LHCN-M2 (cell line): ENCODE measurements at places on chromosomes 12 and 14. TPM values are rescaled to one million over a fixed set of nuclear protein-coding genes. Genes with fewer than 3 reads are reported as not detected.

TMEM179 gene
- total RNA-seq, result not detected in 2 replicates

KRT79 gene
- total RNA-seq, result not detected in 2 replicates

AMIGO2 gene
- 16.7 and 23.0 TPM in 2 replicates for total RNA-seq

AQP6 gene
- not detected in 2 replicates for total RNA-seq

CLEC6A gene
- total RNA-seq, result not detected in 2 replicates

CEP170B gene
- 30.3 and 32.7 TPM in 2 replicates for total RNA-seq

CLBA1 gene
- total RNA-seq, result 9.4 and 10.8 TPM in 2 replicates

IL31 gene
- total RNA-seq, result not detected in 2 replicates

TRIP11 gene
- total RNA-seq, result 23.0 and 35.2 TPM in 2 replicates

C3AR1 gene
- 1.5 and 2.1 TPM in 2 replicates for total RNA-seq

CSAD gene
- 5.2 and 6.1 TPM in 2 replicates for total RNA-seq

SRSF9 gene
- 170 and 172 TPM in 2 replicates for total RNA-seq

HPD gene
- total RNA-seq, result 0.26 and 0.75 TPM in 2 replicates

FOXN4 gene
- not detected in 2 replicates for total RNA-seq

KRT7 gene
- 0.40 and 2.2 TPM in 2 replicates for total RNA-seq

SOAT2 gene
- not detected in 2 replicates for total RNA-seq

OTUB2 gene
- total RNA-seq, result 0.45 and 0.69 TPM in 2 replicates

CD163 gene
- total RNA-seq, result 0.11 TPM in 1 of 2 replicates, not detected in the other

SELPLG gene
- total RNA-seq, result 1.5 and 2.1 TPM in 2 replicates

KRT6C gene
- total RNA-seq, result not detected in 2 replicates

PTGER2 gene
- 35.8 and 37.8 TPM in 2 replicates for total RNA-seq

RDH16 gene
- not detected in 2 replicates for total RNA-seq

GPR84 gene
- not detected in 2 replicates for total RNA-seq

SEL1L gene
- 39.8 and 43.1 TPM in 2 replicates for total RNA-seq

MYO1H gene
- not detected in 2 replicates for total RNA-seq

PRPH gene
- total RNA-seq, result 0.11 and 0.26 TPM in 2 replicates

ACOT6 gene
- not detected in 2 replicates for total RNA-seq

CHGA gene
- not detected in 2 replicates for total RNA-seq

ENDOU gene
- 0.51 and 0.63 TPM in 2 replicates for total RNA-seq

LRRK2 gene
- total RNA-seq, result 1.4 TPM in 2 replicates

CCDC60 gene
- not detected in 2 replicates for total RNA-seq

PRKAB1 gene
- 15.6 and 19.1 TPM in 2 replicates for total RNA-seq

INSM2 gene
- total RNA-seq, result 0.06 TPM in 1 of 2 replicates, not detected in the other

LTBP2 gene
- total RNA-seq, result 151 and 211 TPM in 2 replicates

TMEM132C gene
- total RNA-seq, result not detected in 2 replicates

NEUROD4 gene
- total RNA-seq, result not detected in 2 replicates

ZFYVE21 gene
- 36.2 and 46.3 TPM in 2 replicates for total RNA-seq

FBRSL1 gene
- 6.1 and 12.0 TPM in 2 replicates for total RNA-seq

RDH12 gene
- total RNA-seq, result not detected in 2 replicates

IFNG gene
- total RNA-seq, result not detected in 2 replicates

OGFOD2 gene
- total RNA-seq, result 14.8 and 21.4 TPM in 2 replicates

TMTC3 gene
- 40.7 and 41.8 TPM in 2 replicates for total RNA-seq

ESR2 gene
- total RNA-seq, result 0.57 and 0.83 TPM in 2 replicates

PPM1H gene
- 0.90 and 1.6 TPM in 2 replicates for total RNA-seq

INHBC gene
- not detected in 2 replicates for total RNA-seq

COL2A1 gene
- not detected in 2 replicates for total RNA-seq

GZMH gene
- not detected in 2 replicates for total RNA-seq

TMPRSS12 gene
- not detected in 2 replicates for total RNA-seq
